ENCODE measurements at places on chromosomes 6 and 20.

DNA sequence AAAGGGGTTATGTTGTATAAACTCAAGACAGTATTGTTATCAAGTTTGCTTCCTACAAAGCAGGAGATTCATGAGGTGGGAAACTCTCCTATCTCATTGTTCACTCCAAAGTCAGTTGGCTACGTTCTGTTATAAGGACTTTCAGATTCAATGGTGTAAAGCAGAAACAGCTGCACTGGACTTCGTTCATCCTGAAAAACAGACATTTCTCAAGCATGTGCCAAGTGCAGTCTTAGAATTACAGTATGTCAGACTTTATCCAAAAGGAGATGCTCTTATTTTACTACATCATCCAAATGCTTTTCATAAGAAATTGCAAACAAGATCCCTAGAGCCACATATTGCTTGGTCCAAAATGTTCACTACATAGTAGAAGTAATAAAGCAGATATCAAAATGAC lies 14.9 kb downstream of the COL21A1 start:
- no peak for DNase-seq

DNA sequence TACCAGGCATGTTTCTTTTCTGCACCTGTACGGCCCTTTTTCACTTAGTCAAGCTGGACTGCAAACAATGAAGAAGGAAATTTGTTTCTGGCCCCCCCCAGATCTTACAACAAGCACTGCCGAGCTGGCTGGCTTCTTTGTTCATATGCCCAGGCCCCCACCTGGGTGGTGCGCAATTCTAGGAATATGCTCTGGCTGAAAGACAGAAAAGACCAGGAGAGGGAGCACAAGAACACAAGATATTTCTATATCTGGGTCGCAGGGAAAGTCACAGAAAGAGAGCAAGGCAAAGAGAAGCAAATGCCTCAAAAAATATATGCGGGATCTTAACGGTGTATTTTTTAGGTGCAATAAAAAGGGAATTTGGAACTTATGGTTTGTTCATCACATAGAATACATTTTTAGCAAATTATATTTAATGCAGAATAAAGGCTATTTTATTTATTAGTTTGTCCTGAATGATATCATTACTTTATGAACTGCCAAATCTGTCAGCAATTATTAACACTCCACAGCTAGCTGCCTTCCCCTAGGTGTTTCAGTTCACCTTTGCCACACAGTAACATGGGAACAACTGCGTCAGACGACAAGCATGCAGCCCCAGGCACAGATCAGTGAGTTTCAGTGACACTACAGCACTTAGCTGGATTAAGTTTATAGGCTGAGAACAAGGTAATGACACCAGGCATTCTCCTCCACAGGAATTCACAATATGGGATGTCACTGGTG lies 76.5 kb downstream of the GJA10 start:
- peak; percentile 53 for DNase-seq

DNA sequence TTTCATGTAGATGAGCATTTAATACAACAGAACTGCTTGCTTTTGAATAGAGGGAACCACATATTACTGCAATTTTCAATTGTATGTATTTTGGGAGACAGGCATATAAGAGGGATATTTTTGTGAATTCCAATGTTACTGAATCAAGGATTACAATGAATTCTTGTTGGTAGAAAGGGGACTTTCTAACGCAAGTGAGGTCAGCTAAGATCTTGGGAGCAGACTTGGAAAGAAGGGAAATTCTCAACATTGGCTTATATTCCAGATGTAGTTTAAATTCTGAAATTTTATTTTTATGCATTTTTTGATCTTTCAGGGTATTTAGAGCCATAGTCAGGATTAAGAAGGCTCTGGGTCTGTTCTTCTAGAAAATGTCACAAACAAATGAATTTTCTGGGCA lies 43.3 kb upstream of the CTAGE9 start:
- DNase-seq = no peak

DNA sequence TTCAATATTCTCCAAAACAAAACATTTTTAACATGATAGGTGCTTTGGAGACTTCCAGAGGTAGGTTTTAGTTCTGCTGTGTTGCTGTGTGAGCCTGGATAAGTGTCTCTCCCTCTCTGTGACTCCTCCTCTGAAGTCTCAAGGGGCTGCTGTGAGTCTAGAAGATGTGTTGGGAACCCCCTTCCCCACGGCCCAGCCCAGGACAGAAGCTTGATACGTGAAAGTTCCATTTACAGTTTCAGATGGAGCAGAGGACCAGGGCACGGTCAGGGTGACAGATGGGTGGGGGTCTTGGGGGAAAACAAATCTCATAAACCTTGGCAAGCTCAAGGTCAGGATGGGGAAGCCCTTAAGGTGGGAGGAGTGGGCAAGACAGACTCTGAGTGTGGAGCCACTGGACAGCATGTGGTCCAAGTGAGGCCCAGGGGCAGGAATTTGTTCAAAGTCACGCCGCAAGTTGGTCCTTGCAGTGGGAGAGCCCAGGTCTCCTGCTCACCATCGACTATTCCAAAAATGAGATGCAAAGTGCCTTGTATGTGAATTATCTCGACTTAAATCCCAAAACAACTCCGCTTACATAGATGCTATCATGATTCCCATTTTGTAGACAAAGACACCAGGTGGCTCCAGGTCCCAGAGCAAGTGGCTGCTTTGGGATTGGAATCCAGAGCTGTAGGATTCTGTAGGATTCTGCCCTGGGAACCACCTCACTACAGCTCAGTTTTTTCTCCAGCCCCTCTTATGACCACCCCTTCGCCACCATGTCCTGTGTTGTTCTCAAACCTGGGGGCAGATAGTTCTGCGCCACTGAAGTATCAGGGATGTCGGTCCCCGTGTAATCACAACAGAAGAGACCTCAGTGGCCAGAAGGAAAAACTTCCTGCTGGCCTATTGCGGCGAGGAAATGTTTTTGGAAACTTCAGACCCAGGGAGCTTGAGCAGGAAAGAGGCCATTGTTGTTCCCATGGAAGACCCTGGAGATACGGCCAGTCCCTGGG lies 1.9 kb downstream of the TGM2 start:
- no peak for DNase-seq

DNA sequence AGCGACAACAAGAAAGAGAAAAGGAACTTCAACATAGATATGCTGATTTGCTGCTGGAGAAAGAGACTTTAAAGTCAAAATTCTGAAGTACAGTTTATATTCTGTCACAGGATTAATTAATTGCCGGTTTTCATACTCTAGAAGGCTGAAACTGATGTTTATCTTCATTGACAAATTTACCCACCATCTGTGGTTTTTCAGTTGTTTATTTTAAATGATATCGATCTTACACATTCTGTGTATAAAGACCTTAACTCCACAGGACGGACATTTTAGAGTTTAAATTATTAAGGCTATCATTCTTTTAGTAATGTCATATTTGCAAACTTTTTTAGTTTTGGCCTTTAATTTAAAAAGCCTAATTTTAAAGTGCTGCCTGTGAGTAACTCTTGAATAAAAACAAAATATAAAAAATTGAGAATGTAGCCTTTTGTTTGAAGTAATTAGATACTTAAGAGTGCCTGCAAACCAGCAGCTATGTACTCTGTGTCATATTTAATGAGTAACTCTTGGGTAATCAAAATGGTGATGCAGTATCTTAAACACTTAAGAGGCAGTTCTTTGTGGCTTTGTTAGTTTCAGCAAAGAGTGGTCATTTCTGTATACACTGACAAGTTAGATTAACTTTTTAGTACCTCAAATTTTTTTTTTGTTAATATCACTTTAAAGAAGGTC lies 59.3 kb downstream of the CDC5L start:
- DNase-seq = no peak

DNA sequence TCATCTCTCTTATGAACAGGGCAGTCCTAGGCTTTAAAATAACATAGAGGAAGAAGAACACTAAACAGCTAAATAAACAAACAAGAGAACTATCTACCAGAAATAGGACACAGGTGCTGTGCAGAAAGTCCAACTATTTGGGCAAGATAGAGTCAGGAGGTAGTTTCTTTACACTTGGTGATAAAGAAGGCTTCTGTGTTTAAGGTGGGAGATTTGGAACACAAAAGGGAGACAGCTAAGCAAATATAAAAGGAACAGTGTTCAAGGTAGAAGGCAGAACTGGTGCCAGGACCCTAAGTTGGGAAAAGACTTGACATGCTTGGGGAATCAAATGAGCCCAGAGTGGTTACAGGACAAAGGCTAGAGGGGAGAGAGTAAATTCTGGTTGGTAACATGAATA lies 110.5 kb downstream of the MANEA start:
- no peak for DNase-seq

- no peak for DNase-seq
These were observed 69.7 kb upstream of the NHSL1 start for GRCh38 chr6:138568997-138569396.

- DNase-seq = no peak
These were observed 104.6 kb upstream of the GLP1R start for GRCh38 chr6:38943964-38944363.

DNA sequence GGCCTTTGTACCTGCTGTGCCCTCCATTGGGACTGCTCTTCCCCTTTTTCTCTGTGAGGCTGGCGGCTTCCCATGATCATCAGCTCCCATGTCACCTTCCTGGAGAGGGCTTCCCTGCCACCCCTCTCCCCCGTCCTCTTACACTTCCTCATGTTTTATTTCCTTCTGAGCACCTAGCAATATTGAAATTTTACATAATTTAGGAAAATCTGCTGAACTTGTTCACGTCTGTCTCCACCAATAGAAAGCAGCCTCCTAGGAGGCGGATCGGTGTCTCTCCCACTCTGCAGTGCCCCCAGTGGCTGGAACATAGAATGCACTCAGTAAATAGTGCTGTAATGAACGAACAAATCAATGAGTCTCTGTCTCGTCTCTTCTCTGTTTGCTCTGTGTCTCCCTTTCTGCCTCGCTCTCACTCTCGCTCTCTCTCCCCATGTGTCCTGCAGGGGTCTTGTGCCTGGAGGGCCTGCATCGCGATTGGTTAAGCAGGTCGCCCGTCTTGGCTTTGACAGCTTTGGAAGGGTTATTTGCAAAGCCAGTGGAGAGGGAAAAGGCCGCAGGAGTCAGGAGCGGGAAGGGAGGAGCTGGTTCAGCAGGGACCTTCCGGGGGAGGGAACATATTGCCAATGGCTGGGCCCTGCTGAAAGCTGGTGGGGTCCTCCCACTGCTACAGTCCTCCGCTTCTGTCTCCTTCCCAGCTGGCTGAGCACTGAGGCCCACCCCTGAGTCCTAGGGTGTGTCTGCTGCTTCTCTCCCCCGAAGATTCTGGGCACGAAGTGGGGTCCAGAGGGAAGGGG lies 12.1 kb upstream of the OCSTAMP start:
- DNase-seq = peak; percentile 81

- DNase-seq = no peak
These were observed 4.8 kb downstream of the CST5 start for GRCh38 chr20:23874747-23875146.

DNA sequence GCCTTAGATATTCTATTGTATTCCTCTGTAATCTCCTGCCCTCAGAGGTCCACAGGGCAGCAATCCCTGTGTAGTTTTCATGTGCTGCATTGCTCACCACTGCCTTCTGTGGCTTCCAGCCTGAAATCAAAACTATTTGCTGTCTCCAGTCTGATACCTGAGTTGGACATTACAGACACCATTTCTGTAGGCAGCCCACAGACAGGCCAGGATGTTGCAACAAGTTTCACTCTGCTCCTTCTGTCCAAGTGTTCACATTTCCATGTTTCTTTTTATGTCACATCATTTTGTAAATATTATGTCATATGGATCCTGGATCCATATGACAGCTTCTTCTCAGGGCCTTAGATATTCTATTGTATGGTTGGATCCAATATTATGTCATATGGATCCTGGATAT lies 21.7 kb downstream of the ECI2 start:
- no peak for DNase-seq

GRCh38 chr20:25269057-25269832 lies 21.4 kb downstream of the PYGB start:
- no peak for DNase-seq

- no peak for DNase-seq
These were observed 5.5 kb upstream of the NTSR1 start for GRCh38 chr20:62702895-62703852.

- DNase-seq = no peak
These were observed 115.3 kb downstream of the LCA5 start for GRCh38 chr6:79421707-79422484.

- DNase-seq = no peak
These were observed 36.7 kb upstream of the GMPR start for GRCh38 chr6:16201706-16202105.

- no peak for DNase-seq
These were observed 1.5 kb downstream of the PBX2 start for GRCh38 chr6:32188381-32189068.

DNA sequence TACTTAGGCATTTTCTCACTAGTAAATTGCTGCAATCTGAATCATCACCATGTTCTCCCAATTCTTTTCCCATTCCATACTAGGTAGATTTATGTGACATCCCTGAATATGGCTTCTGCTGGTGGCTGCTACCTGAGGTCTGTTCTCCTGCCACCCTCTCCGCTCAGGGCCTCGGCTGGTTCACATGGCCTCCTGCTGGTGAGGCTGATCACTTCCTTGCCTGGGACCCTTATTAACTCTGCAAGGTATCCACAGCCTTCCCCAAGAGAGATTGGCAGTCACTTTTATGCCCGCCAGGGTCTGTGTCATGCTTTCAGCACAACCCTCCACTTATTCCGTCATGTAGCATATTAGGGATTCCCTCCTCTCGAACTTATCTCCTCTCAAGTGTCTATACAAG lies 424.5 kb upstream of the FLRT3 start:
- DNase-seq = no peak

DNA sequence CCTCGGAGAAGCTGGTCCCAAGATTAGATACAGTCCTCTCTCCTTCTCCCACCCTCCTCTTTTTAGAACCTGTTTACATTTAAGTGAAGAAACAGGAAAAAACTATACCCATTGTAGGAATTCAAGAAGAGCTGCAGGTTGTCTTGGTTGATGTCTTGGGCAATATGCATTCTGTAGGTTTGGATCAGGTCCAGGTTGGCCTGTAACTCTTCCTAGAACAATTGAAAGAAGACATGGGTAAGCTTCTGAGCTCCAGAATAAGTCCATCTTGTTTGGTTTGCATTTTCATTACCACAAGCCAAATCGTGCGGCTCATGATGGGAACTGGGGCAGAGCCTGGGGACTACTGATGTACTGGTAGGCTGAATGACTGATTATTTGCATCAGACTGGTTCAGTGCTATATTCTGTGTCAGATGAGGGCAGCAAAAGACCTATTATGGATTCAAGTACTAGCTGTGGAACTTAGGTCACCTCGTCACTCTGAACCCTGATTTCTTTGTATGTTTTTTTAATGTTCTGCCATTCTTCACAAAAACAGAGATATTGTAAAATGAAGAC lies 20.3 kb upstream of the SLA2 start:
- DNase-seq = no peak

DNA sequence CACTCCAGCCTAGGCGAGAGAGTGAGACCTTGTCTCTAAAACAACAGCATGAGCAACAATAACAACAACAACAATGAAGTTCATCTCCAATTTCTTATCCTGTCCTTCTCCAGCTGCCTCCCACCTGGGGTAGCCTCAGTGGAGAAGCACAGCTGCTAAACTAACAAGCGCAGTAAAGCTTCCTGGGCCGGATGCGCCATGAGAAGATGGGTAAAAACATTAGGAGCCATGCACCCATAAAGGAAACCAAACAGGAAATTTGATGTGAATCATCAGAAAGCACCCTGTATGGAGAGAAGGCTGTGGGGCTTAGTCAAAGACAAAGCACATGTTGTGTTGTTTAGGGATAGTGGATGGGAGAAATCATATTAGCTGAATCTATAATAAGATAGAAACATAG lies 61.1 kb upstream of the CCN6 start:
- no peak for DNase-seq

GRCh38 chr20:22160101-22160652 lies 424.2 kb downstream of the FOXA2 start:
- no peak for DNase-seq

- no peak for DNase-seq
These were observed 6.3 kb upstream of the NT5E start for GRCh38 chr6:85443349-85444117.

All from inflammatory macrophage (primary cell).